NCI-H187 (cell line): ENCODE measurements at places on chromosomes 6 and 20.

DNA sequence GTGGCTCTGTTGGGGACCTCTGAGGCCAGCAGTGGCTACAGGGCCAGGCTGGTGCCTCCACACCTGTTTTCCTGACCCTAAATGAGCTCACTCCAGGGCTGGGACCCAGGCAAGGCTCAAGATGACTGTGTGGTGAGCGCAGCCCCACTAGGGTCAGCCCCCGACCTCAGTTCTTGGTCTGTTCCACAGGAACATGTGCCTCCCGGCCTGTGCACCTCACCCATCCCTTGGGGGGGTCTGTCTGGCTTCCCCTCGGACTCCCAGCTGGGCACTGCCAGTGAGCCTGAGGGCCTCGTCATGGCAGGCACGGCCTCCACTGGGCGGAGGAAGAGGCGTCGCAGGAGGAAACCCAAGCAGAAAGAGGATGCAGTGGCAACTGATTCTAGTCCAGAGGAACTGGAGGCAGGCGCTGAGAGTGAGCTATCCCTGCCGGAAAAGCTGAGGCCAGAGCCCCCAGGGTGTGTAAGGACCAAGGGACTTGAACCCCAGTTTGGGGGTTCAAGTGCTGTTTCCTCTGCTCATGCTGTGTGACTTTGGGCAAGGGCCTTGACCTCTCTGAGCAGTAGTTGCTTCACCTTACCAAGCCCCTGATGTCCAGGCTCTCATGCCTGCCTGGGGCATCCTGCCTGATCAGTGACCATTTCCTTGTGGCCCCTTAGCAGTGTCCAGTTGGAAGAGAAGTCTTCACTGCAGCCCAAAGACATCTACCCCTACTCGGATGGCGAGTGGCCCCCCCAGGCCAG is 8.0 kb downstream of the LPIN3 start:
- DNase-seq: no peak

- no peak for DNase-seq
Observed at GRCh38 chr20:33531047-33531877, 41.4 kb downstream of the CBFA2T2 start.

- no peak for DNase-seq
Observed at GRCh38 chr6:102549221-102549874, 1155.8 kb downstream of the GRIK2 start.

DNA sequence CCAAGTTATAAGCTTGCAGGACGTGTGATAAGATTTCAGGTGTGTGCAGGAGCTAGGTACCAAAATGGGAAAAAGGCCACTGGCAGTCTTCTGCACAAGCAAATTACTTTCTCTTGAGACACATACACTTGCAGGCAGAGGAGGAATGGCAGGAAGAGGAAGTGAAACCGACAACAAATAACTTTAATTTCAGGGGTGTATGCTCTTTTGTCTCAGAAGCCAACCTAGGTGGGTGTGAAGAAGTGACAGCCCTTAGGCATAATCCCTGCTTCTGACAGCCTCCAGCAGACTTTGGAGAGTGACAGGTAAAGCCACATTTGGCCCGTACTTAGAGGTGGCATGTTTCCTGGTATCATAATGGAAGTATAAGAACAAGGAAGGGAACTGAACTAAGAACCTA is 118.8 kb upstream of the TRAF3IP2 start:
- no peak for DNase-seq

GRCh38 chr20:19431316-19431700 is 218.9 kb downstream of the SLC24A3 start:
- no peak for DNase-seq

DNA sequence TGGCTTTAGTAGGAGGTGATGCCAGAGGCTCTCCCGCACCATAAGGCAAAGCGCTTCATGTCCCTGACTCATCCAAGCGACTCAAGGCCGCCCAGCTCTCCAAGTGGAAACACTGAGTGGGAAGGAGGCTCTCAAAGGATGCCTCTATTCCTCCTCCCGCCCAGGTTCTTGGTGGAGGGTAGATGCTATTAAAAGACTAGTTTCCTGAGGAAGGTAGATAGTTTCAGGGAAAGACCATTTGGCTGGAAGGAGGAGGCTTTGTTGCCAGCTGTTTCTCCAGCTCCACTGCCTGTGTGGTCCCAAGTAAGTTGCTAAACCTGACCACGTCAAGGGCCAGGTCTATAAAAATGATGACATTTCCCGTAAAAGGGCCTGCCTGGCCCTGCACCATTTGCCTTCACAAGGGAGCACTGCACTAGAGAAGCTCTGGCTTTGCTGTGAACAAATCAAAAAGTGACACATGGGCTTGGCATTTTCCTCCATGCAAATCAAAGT is 48.2 kb downstream of the GMDS start:
- no peak for DNase-seq

DNA sequence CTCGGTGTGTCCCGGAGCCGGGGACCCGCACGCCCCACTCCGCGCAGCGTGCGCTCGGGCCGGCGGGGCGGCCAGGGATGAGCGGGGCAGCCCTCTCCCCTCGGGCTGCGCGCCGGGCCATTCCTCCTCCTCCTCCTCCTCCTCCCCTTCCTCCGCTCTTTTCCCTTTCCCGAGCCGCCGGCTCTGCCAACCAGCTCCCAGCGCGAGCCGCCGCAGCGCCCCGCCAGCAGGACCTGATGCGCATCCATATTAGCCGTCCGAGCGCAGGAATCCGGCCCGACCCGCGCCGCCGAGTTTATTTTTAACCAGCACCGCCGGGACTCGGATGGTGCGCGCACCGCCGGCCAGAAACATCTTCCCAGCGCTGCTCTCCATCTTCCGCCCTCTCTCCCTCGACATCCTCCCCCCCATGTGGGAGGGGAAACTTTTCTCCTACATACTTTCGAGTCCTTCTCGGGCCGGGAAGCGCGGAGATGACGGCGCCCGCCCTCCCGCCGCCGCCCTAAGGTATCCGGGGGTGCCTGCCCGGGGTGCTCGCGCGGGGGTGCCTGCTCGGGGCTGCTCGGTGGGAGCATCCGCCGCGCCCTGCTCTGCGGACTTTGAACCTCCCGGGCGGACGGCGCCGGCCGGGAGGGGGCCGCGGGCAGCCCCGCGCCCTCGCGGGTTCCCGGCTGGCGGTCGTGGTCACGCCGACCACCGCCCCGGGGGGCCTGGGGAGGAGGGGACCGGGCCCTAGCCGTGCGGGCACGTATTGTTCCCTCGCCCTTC is 619 bp downstream of the RREB1 start:
- DNase-seq: no peak

DNA sequence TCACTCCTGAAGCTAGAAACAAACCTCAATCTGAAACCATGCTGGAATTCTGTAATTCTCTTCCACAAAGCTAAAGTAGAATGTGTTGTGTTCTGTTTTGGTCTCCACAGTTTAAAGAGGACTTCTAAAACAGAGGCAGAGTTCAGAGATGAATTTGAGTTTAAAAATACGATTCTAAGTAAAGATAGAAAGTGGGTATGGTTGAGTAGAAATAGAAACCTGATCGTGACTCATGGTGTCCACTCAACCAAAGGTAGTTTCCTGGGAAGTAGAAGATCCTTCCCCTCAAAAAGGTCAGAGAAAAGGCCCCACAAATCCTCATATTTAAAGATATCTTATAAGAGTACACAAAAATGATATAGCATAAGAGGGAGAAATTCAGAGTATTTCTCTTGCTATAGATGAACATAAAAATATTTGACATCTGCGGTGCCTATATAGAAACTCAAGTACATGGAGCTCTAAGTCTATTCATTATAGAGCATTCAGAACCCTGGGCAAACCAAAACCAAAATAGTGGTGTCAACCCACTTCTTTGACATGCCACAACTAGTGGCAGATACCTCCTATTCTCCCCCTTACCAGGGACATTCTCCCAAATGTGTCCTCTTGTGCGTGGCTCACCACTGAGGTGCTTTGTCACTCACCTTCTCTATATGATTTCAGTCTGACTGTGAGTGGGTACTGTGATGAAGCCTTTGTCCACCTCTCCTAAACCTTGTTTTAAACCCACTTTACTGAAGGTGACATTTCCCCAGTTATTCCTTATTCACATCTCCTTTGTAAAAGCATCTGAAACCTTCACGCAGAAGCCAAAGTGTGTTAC is 84.5 kb downstream of the PLCB1 start:
- no peak for DNase-seq

- DNase-seq: no peak
Observed at GRCh38 chr20:34604980-34605788, 46.7 kb downstream of the MAP1LC3A start.

- no peak for DNase-seq
Observed at GRCh38 chr20:45890077-45890984, 677 bp downstream of the NEURL2 start.

DNA sequence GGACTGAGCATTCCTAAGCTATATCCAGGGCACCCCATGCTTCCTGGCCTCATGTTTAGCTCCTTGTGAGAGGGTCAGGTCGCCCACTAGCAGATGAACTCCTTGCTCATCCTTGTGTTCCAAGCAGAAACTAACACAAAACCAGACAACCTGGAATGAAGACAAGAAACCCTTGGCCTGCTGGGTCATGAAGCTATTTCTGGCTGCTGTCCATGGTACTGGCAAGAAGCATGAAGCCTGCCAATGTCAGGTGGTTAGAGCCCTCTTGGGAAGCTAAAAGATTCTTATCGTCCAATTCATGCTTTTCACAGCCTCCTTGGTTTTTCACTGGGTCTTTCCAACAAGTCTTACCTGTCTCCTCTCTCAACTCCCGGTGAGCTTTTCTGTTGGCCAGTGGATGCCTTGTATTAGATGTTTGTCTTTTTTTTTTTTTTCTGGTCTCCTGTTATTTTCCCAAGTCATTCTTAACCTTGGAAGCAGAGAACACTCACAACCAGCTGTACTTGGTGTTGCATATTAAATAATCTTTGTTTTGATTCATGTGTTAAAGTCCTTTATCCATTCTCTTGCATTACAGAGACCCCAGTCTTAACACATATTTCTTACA is 180.3 kb downstream of the ANKRD60 start:
- DNase-seq: no peak

- no peak for DNase-seq
Observed at GRCh38 chr6:135631821-135632220, 134.3 kb upstream of the AHI1 start.

- no peak for DNase-seq
Observed at GRCh38 chr20:43809206-43809819, 82.5 kb upstream of the GTSF1L start.

- DNase-seq: no peak
Observed at GRCh38 chr6:137768935-137769334, 98.1 kb upstream of the TNFAIP3 start.

GRCh38 chr6:56891754-56892153 is 63.2 kb upstream of the BEND6 start:
- no peak for DNase-seq

DNA sequence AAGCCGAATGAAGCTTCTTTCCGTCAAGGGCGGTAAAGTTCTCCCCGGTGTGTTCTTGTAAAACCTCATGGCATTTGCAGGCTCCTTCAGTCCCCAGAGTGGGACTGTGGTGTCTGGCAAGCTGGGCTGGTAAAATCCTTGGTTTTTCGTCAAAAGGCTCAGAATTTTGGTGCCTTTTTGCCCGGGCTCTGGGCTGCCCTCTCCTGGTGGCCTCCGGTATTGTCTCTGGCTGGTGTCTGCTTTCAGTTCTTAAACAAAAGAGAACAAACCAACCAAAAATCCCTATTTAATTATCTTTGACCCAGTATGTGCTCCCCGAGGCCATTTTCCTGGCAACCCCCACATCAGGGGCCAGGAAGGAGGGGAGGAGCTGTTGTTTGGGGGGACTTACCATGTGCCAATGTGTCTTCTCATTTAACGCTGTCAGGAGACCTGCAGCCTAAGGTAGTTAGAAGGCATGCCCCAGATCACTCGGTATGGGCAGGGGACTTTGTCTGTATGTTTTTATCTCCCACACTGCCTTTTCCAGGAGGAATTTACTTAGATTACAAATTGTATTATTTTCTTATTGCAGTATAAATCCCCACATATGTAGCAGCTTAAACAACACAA is 11.1 kb downstream of the CDH4 start:
- DNase-seq: no peak

GRCh38 chr20:45821947-45822346 is 5.2 kb downstream of the TNNC2 start:
- no peak for DNase-seq

GRCh38 chr6:14642136-14642505 is 524.5 kb downstream of the CD83 start:
- no peak for DNase-seq
